ENCODE measurements at places on chromosomes 11 and 22.
A peak's percentile ranks its signal among the peaks of the same experiment; 100 is the strongest.

- no peak for DNase-seq
These were observed 39.6 kb downstream of the CSNK2A3 start for GRCh38 chr11:11313426-11313825.

DNA sequence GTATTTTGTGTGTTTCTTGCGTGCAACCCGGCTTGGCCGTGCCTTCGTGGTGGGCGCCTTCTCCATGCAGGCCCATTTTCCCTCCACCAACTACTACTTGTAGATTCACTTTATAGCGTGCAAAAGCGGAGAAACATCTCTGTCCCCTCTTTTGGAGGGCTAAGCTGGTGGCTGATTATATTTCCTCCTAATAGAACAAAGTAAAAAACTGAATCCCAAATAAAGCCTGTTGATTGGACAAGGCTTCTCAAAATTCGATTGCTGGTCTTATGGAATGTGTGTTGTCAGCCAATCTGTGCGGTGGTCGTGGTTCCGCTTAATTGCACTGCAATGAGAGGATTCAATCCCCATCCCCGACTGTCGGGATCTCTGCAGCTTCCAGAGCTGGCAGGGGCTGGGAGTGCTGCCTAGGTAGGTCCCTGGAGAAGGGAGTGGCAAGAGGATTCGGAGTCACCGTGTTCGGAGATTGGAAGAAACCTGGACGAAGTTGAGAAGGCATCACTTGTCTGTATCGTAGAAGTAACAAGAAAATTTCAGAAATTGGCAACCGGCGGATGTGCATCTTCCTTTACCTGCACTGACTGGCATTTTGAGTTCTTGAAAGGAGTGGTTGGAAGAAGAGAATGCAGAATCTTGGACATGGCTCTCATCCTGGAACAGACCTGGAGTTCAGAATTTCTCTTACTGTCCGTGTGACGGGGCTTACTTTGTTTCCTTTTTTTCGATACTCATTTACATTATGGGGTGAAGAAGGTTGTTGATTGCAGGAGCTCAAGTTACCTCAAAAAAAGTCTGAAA lies 1.1 kb downstream of the HMGXB4 start:
- no peak for DNase-seq

DNA sequence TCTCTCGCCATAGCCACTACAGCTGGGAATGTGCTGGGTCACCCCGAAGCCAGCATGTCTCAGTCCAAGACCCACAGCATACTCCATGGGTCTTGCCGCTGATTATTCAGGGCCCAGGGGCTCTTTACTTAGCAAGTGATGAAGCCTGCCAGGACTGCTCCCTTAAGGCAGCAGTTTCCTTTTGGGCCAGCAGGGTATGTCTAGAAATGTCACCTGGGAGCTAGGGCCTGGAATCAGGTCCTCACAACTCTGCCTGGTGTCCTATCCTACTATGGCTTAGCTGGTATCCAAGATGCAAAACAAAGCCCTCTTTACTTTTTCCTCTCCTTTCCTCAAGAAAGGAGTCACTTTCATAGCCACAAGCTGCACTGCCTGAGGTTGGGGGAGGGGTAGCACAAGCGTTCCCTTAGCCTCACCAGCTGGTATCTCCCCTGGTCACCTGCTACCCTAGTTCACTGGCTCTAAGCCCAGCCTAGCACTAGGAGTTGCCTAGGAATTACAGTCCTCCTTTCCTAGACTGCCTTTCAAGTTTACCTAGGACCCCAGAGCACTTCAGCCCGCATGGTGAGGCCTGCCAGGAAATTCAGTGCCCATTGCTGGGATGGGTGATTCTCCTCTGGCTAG lies 22.6 kb upstream of the NCR3LG1 start:
- DNase-seq = no peak

- DNase-seq = no peak
These were observed 26.4 kb downstream of the HIRA start for GRCh38 chr22:19405133-19405532.

DNA sequence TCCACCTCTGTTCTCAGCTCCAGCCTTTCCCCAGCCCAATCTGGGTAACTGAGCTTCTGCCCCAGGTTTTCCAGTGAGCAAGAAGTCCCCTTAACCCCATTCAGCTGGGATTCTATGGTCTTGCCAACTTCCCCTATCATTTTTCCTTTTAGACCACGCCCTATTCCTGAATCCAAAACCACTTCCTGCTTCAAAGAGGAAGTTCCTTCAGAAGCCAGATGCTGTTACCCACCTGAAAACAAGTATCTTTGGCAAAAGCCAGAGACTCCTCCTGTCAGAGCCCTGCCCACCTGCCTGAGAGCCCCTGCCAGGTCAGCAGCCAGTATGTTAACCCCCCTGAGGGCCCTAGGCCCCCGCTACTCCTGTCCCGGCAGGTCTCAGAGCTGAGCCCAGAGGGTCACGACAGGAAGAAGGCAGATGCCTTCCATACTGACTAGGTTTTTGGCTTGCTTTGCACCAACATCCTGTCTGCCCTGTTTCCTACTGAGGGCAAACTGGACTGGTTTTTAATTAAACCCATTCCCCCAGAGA lies 20.3 kb upstream of the MICAL2 start:
- no peak for DNase-seq

GRCh38 chr11:2760196-2760871 lies 60.5 kb upstream of the KCNQ1OT1 start:
- no peak for DNase-seq

- DNase-seq = peak; percentile 25
These were observed 5.1 kb upstream of the B4GALNT4 start for GRCh38 chr11:363948-364761.

- DNase-seq = no peak
These were observed 16.9 kb downstream of the CYP2R1 start for GRCh38 chr11:14875163-14875562.

DNA sequence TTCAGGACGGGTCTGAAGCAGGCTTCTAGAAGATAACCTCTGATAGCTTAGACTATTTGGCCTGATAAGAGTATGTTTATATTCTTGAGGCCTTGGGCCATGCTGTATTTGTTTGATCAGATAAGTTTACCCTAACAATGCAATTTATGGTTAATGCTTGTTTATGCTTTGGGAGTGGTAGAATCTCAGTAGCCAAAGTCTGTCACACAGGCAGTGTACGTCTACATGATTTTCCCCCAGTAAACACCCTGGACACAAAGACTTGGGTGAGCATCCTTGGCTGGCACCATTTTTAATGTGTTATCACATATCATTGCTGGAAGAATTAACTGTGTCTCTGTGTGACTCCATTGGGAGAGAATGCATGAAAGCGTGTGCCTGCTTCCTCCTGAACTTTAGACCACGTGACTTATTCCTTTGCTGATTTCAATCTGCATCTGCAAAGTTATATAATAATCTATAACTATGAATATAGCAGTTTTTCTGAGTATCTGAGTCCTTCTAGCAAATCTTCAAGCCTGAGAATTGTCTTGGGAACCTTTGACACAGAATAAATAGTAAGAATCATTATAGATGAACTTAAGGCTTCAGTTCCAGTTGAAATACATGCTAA lies 172.4 kb downstream of the CASP12 start:
- no peak for DNase-seq

- no peak for DNase-seq
These were observed 112.6 kb downstream of the ARL14EP start for GRCh38 chr11:30435488-30435887.

- no peak for DNase-seq
These were observed 51.9 kb upstream of the MN1 start for GRCh38 chr22:27853424-27853823.

DNA sequence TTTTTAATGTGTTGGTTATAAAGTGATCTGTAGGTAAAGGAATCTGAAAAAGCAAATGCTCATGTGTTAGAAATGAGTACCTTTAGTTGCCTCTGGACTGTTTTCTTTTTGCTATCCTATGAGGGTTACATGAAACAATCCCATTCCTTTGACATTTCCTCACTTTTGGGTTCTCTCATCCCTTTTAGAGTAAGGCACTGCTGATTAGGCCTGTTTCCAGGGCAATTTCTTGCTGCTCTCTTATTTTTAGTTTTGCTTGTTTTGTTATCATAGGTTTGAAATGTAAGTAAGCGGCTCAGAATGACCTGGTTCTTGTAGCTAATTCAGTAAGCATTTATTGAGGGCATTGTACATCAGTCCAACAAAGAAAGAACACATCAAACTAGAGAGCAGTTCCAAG lies 138.9 kb downstream of the DDX10 start:
- DNase-seq = no peak

- DNase-seq = no peak
These were observed 439 bp downstream of the SPA17 start for GRCh38 chr11:124674168-124674517.

- DNase-seq = no peak
These were observed 103.2 kb downstream of the XKR3 start for GRCh38 chr22:16721961-16722360.

GRCh38 chr22:44664149-44664548 lies 37.9 kb upstream of the PRR5 start:
- DNase-seq = peak; percentile 28

GRCh38 chr11:120039039-120039438 lies 98.9 kb downstream of the TRIM29 start:
- DNase-seq = no peak

GRCh38 chr22:24440718-24441405 lies 13.5 kb downstream of the ADORA2A start:
- DNase-seq = no peak

GRCh38 chr22:17087498-17088131 lies 2.8 kb downstream of the IL17RA start:
- no peak for DNase-seq

GRCh38 chr22:45923835-45924234 lies 53.1 kb downstream of the WNT7B start:
- no peak for DNase-seq

DNA sequence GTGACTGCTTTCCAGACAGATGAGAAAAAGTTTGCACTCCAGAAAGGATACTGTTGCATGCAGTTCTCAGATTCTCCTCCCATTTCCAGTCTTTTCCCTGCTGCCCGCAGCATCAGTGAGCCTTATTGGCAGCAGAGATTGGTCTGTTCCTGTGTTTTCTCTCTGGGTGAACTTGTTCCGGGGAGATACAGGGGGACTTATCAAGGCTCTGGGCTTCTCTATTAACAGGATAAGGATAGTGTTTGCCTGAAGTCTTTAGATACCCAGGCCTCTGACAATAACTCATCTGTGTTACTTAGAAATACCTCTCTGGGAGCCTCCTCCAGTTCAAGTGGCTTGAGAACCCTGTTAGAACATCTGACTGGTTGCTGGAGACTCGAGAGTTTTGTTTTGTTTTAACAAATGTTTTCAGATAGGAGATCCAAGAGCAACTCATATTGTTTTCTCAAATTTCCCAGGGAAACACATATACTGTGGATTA lies 154.7 kb downstream of the BLID start:
- DNase-seq = no peak

DNA sequence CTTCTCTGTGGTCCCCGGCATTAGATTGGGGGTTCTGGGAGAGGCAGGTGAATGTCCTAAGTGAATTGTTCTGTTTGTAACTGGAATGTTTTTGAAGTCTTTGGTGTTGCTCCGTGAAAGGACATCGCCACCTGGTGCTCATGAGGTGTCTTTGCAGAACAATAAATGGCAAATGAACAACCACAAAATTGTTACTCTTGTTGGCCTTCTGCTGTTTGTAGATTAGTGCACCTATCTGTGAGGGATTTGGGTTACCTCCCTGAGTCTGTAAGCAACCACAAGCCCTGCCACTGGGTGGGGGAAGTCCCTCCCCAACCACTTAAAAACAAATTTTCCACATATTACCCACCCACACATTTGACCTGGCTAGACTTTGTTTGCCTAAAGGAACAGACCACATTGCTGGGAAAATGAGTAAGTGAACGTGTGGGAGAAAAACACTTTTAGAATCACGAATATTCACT lies 4.7 kb downstream of the MPEG1 start:
- DNase-seq = peak; percentile 36

GRCh38 chr11:13952221-13952620 lies 10.3 kb upstream of the SPON1 start:
- no peak for DNase-seq

GRCh38 chr11:77411137-77411707 lies 62.7 kb downstream of the PAK1 start:
- no peak for DNase-seq

DNA sequence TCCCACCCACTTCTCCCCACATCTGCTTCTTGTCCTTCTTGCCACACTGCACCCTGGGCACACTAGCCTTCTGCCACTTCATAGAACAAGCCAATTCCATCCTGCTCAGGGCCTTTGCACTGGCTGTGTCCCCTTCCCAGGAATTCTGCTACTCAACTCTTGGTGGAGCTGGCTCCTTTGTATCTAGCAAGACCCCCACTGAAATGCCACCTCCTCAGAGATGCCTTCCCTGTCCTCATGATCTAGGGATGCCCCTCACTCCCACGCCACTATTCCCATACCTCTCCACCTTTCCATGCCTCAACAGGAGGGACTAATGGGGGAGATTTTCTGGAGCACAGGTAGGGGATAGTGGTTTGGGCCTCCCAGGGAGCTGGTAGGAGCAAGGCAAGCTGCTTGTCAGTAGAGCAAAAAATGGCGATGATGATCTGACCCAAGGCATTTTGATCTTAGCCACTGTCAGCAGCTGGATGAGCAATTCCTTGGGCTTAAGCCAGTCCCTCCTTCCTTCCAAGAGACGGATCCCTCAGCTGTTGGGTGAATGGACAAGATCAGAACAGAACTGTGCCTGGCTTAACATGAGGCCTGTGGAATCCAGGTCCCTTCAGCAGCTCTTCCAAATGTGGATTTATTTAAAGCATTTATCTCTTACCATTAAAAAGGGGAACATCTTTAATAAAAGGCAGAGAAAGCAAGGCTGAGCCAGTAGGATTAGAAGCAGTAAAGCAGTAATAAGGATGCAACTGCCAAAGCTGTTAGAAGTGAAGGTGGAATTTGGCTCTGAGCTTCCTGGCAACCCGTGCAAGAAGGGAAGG lies 4.0 kb upstream of the PRDM11 start:
- no peak for DNase-seq

GRCh38 chr11:32152216-32152615 lies 61.3 kb downstream of the RCN1 start:
- no peak for DNase-seq

GRCh38 chr11:118436639-118437207 lies 431 bp downstream of the KMT2A start:
- DNase-seq = no peak

GRCh38 chr11:18534245-18534644 lies 7.5 kb upstream of the TSG101 start:
- DNase-seq = no peak

DNA sequence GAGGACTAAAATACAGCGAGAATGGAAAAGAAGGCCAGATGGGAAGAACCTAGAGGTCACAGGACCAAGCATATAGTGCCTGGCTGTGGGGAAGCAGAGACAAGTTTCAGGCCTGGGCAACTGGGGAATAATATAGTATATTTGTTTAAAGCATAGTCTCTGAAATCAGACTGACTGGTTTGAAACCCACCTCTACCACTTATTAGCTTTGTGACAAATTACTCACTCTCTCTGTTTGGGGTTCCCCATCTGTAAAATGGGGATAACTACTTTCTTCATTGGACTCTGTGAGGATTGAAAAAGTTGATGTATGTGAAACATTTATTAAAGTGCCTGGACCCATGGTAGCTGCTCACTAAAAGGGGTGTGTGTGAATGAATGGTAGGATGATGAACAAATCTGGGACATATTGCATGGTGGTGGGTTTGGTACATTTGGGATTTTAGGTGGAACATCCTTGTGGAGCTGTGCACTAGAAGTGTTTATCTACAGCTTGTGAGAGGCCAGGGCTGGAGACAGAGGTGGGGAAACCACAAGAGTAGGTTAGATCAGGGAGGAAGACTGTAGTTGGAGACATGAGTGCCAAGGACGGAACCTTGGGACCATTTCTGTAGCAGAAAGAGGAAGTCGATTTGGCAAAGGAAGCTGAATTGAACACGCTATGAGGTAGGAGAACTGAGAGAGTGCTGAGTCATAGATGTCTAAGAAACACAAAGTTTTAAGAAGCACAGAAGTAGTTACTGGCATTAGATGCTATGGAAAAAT lies 52.6 kb downstream of the SWAP70 start:
- DNase-seq = no peak

All from stimulated activated CD8-positive, alpha-beta memory T cell treated with anti-CD3 and anti-CD28 coated beads, Interleukin-15, amount 100 ng/mL, for 4 hours (primary cell).